ENCODE measurements at places on chromosomes 1 and 21.

DNA sequence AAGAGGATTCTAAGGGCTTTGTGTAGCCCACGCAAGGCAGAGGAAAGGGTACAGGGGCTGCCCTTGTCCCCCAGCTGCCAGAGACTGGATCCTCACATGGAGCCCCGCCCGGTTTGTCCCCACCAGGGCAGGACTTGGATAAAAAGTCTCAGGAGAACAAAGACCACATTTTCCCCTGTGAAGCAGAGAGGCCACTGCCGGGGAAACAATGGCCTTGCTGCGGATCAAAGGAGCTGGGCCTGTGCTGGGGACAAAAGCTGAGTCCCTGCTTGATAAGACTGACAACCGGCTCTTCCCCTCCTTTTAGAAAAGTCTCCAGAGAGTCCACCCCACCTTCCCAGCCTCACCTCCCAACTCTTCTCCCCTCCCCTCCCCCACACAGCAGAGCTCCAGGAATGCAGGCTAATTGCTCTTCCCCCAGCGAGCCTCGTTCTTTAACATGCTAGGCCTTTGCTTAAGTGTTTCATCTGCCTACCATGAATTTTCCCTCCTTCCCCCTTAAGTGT is 142.4 kb downstream of the PLPP3 start:
- DNase-seq, result no peak

GRCh38 chr21:42591170-42591869 is 62.1 kb upstream of the PDE9A start:
- DNase-seq, result no peak

DNA sequence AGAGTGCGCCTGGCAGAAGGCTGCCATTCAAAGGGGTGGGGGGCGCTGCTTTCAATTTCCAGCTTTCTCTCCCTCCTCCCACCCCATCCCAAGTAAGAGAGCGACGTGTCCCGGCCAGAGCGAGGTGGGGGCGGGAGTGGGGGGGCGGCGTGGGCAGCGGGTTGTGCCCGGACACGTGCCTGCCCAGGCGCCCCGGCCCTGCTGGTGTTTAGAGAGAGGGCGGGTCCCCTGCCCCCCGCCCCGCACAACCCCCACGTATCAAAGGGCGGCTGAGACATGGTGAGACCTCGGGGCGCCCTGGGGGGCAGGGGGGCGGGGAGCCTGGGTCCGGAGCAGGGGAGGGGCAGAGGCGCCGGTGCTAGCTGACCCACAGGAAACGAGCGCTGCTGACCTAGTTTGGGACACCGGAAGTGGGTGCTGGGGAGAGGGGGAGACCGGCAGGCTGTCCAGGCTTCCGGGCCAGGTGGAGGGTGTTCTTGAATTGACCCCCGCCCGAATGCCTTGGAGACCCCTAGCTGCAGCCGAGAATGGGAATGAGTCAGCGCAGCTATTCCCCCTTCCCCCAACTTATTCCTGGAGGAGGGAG is 1.3 kb downstream of the ZBTB7B start:
- no peak for DNase-seq

DNA sequence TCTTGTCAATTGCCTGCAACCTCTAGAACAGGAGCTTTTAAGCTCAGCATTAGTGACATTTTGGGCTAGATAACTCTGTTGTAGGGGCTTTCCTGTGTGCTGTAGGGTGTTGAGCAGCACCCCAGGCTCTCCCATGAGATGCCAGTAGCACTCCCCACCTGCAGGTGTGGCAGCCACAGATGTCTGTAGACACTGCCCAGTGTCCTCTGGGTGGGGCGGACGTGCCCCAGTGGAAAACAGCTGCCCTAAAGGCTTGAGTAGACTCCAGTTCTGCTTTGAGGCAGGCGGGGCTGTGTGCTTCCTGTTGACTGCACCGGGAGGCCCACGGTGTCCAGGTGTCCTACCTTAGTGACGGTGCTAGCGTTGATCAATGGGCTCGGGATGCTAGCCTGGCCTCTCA is 16.9 kb upstream of the PWP2 start:
- no peak for DNase-seq

DNA sequence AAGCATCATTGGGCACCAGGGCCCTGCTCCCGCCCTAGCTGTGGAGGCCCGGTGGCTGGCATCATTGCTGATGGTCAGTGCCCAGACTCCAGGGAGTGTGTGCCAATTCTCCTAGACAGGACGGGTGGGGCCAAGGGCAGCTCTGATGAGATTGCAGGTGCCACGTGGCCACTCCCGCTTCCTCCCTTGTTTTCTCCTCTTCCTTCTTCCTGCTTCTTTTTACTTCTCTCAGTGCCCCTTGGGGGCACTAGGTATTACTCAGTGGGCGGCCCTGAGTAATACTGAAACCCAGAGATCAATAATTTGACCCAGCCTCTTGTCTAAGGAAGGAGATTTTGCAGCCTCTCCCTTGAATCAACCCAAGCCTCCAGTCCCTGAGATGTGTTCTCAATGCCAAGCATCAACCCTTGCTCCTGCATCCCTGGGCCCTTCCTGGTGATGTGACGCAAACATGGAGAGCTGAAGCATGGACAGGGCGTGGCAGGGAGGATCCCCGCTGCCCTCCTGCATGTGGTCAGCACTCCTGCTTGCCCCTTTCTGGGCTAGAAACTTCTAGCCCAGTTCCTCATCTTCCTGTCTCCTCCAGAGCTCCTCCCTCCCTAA is 32.4 kb downstream of the CDK18 start:
- DNase-seq, result no peak

DNA sequence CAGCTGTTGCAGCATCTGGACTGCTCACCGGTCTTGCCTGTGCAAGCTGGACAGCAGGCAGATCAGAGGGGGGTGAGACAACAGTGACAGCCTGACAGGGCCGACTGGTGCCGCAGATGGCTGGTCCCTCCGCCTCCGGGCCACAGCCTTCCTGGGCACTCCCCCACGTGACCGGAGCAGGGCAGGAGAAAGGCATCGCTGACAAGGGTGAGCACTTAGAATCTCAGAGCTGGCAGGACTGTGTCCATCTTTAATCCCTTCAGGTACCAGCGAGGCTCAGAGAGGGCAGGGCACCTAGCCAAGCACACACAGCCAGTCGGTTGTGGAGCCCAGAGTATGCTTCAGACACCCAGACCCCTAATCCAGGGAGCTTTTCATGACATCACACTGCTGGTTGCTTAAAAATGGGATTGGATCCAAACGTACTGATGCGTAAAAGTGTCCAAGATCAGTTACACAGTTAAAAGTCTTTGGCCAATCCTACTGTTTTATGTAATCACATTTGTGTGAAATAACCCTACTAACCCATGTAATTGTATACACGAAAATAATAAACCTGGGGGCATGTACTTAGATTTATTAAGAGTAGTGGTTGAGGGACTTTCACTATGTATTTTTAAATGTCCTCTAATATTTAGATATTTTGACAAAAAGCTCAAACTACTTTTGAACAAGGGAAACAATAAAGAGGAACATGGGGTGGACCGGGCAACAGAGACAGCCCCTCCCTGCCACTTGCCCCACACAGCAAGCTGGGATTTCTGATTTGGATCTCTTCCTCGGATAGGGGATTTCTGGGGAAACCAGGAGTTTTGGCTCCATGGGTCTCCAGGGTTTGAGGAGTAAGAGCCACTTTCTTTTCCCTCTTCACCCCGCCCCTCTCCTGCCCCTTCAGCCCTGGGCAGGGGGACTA is 758 bp upstream of the CNTN2 start:
- no peak for DNase-seq

GRCh38 chr1:16212251-16212961 is at the start of gene ARHGEF19:
Gene ARHGEF19 (minus strand): TSS chr1:16212652. CDS start chr1:16209054, 3,598 bp downstream.
- DNase-seq, result no peak

DNA sequence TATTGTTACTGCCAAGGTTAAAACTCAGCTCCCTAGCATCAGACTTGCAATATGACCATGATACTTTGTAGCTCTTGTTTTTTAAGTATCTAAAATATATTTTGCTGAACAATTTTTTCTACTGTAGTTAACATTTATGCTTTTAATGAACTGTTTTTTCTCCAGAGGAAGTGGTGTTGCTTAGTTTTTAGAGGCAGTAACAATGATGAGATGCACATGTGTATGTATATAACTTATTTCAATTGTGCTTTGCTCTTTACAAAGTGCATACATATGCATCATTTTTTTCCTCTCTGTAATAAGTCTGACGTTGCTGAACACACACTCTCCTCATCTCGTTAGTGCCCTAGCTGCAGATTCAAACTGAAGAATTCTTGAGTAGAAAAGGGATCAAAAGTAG is 418.8 kb downstream of the ZP4 start:
- DNase-seq, result no peak

- no peak for DNase-seq
These were observed 76.7 kb downstream of the OBSCN start for GRCh38 chr1:228284521-228284920.

GRCh38 chr1:109499661-109500536 is 6.0 kb downstream of the CYB561D1 start:
- DNase-seq, result no peak

GRCh38 chr1:203934027-203934426 is 72.6 kb downstream of the SNRPE start:
- no peak for DNase-seq

GRCh38 chr1:214102907-214103306 is 115.1 kb downstream of the PROX1 start:
- DNase-seq, result no peak

DNA sequence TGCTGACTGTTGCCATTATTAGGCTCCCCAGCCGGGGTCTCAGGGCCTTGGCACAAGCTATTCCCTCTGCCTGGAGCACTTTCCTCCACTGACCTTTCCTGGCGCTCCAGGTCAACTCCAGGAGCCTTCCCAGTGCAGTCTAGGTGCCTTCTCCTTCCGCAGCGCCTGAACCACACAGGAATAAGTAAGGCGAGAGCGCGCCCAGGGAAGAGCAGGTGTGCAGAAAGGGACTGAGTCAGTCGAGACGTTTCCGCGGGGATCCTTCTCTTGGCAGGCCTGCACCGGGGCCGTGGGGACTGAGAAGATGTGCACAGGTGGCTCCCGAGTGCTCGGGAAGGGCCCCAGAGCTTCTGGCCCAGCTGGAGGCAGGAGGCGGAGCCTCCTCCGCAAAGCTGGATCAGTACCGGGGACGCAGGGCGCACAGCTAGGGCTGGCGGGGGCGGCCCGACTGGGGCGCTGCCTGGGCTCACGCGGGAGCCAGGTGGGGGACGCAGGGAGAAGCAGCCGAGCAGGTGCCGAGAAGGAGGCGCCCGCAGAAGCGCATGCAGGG is 765 bp upstream of the BMP8A start:
- DNase-seq, result no peak

- DNase-seq, result no peak
These were observed 536.6 kb downstream of the RWDD3 start for GRCh38 chr1:95770581-95770980.

GRCh38 chr1:167221126-167221737 is 546 bp downstream of the POU2F1 start:
- no peak for DNase-seq

DNA sequence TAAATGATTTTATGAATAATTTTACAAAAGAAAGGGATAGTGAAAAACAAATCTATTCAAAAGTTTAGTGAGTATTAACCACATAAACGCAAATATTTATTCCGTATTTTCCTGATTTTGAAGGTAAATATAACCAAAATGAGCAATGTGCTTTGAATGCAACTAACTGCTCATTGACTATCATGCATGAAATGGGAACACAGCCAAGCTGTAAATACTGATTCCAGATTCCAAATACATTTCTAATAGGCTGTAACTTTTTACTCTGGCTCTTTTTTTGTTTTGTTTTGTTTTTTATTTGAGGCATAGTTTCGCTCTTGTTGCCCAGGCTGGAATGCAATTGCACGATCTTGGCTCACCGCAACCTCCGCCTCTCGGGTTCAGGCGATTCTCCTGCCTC is 41.8 kb downstream of the SELENOF start:
- DNase-seq, result no peak
